ENCODE measurements at places on chromosomes 6 and 20.

DNA sequence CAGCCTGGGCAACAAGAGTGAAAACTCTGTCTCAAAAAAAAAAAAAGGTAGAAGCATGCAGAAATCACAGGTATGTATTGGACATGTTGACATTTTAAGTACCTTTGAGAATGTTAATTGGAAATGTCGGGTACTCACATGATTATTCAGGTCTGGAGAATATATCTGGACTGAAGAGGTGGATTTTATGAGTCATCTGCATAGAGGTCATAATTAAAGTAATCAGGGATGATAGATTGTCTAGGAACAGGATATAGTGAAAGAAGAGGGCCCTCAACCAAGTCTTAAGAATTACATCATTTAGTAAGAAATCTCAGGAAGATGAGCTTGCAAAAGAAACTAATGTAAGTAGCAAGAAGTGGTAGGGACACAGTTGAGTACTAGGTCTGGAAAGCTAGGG lies 212.5 kb downstream of the UTRN start:
- DNase-seq = no peak

DNA sequence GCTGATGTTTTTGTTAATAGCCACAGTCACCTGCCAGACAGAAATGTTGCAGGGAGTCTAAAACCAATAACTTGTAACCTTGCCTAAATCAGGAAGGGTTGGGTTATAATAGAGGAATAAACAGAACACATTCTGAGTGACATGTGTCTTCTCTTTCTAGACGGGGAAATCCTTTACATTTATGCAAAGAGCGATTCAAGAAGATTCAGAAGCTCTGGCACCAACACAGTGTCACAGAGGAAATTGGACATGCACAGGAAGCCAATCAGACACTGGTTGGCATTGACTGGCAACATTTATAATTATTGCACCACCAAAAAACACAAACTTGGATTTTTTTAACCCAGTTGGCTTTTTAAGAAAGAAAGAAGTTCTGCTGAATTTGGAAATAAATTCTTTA lies 31.5 kb downstream of the PRPH2 start:
- DNase-seq = no peak

DNA sequence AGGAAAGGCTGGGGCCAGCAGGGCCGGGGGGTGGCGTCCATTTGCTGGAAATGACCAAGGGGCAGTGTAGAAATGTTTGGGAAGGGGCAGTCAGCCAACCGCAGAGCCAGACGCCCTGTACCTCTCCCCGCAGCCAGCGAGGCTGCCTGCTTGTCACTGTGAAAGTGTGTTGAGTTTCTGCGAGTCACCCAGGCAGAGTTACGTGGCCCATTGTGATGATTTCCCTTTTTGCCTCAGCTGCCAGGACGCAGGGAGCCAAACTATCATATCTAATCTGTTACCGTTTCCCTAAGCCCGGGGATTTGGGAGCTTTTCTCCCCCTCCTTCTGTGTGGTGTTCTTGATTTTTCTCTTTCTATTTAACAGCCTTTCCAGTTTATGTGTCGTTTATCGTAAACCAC lies 67.9 kb upstream of the STX16 start:
- no peak for DNase-seq

DNA sequence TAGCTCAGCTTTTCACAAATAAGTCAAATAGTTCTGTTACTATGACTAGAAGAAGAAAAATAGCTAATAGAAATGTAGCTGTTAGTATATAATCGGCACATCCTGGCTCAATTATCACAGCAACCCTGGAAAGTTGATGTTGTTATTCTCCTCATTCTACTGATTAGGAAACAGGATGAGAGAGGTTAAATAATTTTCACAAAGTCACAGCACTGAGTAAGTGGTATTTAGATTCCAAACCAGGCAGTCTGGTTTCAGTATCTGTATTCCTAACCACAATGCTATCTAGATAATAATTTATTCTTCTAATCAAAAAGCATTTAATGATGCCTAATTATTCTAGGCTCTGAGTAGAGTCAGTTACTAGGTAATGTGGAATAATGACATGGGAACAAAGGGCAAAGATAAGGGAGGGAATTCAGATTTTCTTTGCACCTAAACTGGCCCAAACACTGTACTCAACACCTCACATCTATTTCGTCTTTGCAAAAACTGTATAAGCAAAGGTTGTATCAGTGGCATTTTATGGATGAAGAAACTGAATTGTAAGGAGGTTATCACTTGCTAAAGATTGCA lies 51.3 kb downstream of the PDE7B start:
- DNase-seq = no peak

DNA sequence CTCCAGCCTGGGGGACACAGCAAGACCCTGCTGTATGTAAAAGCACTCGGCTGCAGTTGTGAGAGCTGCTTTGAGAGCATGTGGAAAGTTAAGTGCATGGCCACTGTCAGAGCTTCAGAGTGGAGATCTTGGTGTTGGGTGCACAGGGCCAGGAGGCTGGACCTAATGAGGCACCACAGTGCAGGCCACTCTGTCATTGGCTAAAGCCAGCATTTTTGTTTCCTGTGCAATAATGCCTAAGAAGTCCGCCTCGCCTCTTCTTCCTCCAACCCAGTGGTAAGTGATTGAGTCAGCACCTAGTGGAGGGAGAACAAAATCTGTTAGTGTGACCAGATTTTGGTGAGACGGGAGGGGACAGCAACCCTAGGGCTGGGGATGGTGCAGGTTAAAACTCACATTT lies 60.6 kb downstream of the SSR1 start:
- DNase-seq = no peak

DNA sequence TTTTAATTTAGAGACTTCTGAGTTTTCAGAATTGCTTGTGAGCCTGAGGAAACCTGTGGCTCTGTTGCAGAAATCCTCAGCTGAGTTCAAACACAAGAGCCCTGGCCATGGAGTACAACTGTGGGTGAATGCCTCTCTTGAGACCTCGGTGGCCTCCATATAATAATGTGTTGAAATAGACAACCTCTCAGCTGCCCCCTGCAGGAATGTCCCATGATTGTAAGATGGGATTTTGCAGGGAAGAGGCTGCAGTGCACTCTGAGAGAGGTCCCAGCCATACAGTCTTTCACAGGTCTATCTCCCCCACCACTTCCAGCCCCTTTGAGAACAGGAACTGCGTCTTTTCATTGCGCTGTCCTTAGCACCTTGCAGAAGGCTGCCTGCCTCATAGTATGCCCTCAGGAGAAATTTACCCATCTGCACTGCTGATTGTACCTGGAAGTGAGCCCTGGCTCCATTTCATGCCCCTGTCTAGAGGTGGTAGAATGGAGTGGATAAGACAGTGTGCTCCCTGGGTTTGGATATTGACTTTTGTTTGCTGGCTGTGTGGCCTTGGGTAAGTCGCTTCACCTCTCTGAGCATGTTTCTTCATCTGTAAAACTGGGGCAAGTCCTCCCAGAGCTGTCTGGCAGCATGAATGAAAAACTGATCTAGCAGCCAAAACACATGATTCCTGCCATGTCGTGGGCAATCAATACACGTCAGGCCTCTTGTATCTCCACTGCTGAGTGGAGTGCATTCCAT lies 16.8 kb upstream of the CDH22 start:
- DNase-seq = peak; percentile 66
